ENCODE measurements at places on chromosomes 2 and 18.

DNA sequence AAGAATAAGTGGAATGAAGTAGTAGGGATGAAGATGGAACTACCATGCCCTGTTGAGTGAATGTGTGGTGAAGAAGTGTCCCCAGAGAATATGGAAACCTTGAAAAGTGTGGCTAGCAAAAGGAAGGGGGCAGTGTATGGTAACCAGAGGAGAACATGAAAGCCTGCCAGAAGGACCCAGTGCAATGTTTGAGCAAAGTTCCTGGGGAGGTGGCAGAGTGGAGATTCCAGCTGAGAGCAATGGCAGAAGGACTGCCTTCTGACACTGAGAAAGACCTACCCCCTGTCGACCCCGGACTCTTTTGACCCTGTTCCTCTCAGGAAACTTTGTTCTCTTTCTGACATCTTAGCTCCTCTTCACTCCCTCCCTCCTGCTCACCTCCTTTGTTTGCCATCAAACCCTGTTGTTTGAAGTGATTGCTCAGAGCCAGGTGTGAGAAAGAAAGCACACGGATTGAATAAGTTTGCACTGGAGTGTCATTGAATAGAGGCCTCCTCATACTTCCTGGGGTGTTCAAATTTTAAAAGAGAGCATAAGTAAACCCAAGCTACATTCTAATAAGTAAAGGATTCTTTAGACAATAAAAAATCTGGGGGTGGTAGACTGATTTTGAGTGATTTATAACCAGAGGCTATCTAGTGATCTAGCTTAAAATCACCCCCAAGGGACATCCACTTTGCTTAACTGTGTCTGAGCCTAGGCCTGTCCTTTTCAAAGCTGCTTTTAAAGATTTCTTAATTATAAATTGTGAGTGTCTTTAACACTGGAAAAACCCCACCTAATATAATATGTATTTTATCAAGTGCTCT is 57.1 kb downstream of the TRIB2 start:
- DNase-seq, result no peak

DNA sequence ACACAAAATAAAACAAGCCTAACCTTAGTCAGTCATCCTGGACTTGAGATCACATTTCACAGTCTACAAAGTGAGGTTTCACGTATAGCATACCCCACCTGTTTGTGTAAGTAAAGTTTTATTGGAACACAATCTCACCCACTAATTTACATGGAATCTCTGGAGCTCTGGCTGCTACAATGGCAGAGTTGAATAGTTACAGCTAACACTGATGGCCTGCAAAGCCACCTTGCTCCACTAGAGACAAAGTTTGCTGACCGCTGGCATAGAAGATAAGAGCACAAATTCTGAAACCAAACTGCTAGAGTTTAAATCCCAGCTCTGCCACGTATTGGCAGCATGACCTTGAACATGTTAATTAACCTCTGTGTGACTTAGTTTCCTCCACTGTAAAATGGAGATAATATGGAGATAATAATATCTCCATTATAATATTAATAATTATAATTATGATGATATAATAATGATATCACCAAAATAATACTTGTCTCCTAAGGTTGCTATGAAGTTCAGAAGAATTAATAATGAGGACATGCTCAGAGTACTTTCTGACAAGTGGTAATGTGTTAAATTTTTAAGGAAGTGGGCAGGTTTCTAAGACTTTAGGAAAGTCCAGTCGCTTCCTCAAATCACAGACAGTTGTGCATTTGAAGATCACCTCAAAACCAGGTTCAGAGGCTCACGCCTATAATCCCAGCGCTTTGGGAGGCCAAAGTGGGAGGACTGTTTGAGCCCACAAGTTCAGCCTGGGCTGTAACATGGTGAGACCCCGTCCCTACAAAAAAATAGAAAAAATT is 204.6 kb downstream of the SH3RF3 start:
- DNase-seq, result no peak

- no peak for DNase-seq
Measured at GRCh38 chr2:124264551-124265091, 239.5 kb downstream of the CNTNAP5 start.

DNA sequence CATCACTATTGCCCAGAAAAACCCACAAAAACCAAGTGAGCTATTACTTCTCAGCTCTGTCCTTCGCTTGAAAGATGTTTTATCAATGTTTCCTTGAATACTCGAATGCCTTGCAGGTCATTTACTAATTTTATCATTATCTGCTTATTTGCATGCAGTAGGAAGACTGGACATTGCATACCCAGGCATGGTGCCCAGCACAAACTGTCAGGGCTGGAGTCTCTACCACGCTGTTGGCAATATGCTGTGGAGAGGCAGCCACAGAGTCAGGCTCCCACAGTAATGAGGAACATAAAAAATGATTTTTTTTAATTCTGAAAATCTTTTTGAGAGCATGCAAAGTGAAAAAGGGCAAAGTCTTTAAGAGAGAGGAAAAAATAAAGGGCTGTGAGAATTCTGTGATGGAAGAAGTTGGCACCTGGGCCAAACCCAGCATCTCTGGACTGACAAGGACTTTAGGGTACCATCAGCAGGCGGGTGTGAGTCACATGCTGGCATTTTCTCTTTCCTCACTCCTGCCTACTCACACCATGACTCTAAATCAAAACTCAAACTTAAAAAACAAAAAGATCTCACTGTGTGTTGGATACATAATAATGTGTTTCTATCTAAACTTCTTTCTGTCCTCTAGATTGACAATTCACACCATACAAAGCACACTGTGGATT is 709.8 kb upstream of the FANCL start:
- no peak for DNase-seq

DNA sequence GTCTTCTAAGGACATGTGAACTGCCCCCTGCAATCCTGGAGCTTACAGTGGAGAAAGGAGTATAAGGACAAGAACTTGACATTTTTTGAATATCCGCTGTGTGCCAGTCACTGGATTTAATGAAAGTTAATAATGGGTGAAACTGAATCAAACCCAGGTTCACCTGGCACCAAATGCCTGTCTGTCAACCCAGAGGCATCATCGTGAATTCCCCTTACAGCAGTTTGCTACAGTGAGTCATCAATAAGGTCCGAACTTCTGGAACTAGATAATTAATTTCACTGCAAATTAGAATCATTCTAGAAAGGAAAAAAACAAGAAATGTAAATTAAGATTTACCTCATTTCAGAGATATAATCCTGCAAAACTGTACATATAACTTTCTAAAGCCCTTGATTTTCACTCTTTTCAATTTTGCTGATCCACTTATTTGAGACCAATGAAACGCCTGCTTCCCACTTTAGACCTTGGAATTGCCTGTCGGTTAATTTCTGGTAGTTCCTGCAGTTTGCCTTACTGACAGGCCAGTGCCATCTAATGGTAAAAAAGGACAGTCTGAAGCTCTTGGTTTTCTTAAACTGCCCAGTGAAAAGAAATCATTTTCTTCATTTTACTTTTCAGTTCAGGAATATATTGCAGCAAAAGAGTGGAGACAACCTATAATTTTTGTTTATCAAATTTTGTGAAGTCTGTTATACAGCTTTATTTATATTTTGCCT is 8.2 kb downstream of the DSG2 start:
- no peak for DNase-seq

DNA sequence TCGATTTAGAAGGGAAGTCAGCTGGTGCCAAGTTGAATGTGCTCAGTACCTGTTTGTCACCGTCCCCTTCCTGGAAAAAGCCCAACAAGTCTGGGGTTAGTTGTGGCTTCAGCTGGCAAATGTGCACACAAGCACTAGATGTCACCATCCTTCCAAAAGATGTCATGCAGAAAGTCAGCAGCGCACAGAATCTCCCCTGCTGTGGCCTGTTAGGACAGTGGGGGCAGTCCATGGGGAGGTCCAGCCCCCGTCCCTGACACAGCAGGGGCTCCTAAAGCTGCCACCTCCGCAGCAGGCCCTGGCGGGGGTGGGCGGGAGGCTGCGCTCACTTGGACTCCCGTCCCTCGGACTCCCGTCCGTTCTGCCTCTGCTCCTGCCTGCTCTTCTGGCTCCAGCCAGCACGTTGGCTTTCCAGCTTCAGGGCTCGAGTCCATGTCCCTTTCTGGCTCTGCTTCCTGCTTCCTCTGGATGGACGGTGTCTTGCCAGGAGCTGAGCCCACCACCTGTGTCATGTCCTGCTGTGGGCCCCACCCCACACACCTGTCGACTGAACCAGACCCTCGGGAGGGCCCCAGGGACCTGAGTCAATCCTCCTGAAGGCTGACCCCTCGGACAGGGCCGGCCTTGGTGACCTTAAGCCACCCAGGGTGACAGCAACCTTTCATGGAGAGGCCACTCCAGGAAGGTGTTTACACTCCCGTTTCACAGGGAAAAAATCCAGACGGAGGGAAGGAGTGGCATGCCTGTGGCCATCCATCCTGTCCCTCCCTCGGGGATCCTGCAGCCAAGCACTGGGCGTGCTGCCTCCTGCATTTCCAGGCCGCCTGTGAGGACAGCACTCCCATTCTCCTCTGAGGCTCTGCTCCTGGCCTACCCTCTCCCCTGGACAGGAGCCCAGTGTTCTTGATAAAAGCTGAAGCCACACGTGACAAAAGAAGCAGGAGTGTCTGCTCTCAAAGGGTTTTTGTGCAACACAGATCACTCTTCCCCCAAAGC is 8.5 kb downstream of the RAB17 start:
- no peak for DNase-seq

DNA sequence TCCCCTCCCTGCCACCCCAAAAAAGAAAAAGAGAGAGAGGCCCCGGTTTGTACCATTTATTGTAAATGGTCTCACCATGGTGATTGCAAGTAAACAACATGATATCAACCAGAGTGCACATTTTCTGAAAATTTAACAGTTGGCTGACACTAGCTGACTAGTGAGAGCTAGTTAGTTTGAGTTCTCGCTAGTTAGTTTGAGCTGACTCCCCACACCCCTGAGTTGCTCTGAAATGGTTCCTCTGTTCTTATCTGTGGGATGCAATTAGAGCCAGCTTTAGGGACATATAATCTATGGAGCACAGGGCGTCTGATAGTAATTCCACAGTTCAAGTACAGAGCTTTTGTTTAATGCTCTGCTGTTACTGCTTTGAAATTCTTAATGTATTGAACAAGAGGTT is 13.1 kb downstream of the CASP10 start:
- no peak for DNase-seq

DNA sequence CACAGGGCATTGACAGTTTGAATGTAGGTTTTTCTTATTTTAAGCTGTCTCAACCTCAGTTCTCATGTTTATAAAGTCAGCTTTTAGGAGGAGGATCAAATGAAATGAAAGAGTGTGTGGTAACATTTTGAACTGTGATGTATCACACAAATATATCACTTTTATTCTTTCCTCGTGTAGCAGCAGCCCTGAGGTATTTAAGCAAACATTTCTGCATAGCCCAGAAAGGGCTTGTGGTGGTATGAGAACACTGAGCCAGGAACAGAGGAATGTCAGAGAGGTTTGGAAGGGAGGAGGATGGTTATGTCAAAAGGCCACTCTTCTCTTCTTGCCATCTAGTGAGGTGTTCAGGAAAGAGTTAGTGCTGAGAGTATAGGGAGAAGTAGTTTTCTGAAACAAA is 150.2 kb downstream of the PARD3B start:
- DNase-seq, result no peak

- DNase-seq, result peak; percentile 38
Measured at GRCh38 chr18:13725566-13726231, 659 bp downstream of the FAM210A start.

DNA sequence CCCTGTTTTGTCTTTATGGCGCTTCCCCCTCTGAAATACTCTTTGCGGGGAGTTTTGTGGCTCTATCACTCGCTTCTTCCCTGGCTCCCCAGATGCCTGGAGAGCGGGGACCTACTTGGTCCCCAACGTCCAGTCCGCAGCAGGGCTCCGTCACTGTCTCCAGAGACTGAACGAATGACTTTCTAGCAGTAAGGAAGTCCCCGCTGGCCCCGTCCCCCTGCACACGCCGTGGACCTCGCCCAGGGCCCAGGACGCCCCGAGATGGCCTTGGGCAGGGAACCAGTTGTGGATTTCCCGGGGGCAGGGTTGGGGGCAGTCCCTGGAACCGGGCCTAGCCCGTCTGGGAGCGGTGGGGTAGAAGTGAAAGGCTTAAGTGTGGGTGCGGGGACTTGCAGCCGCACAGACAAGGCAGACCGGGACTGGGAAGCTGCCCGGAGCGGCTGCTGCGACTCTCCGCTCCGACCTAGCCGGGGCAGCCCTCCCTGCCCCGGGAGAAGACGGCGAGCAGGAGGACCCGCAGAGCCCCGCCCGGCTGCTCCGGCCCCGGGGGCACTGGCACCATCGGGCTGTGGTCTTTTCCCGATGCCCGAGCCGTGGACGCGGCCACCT is 821 bp upstream of the EPHA4 start:
- peak; percentile 23 for DNase-seq

DNA sequence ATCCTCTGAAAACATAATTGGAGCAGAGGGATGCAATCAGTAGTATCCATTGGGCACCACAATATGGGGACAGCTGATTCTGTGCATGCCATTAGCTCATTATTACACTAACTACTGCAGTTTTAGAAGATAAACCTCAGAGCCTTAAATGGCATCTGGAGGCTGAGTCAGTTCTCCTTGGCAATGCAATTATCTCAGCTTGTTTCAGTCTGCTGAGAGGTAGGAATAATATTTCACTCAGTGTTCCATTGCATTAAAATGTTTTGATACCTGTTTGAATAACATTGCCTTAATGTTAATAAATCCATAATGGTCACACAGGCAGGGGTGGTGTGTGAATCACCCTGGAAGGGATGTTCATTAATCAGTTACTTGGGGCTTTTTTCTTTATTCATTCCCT is 309.6 kb downstream of the LRRTM1 start:
- no peak for DNase-seq

DNA sequence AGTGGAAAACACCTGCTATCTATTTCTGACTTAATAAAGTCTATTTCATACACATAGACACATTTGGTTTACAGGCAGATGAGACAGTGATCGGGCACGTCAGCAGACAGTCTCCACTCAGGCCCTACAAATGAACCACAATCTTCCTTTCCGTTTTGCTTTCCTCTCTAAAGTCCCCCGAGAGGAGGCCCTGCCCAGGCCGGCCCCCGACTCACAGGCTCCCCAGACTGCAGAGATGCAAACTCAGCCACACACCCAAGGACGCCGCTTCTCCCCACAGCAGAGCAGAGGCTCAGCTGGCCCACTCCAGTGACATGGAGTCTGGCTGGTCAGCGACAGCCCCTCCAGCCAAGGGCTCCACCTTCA is 9.3 kb upstream of the MTERF4 start:
- DNase-seq, result no peak

DNA sequence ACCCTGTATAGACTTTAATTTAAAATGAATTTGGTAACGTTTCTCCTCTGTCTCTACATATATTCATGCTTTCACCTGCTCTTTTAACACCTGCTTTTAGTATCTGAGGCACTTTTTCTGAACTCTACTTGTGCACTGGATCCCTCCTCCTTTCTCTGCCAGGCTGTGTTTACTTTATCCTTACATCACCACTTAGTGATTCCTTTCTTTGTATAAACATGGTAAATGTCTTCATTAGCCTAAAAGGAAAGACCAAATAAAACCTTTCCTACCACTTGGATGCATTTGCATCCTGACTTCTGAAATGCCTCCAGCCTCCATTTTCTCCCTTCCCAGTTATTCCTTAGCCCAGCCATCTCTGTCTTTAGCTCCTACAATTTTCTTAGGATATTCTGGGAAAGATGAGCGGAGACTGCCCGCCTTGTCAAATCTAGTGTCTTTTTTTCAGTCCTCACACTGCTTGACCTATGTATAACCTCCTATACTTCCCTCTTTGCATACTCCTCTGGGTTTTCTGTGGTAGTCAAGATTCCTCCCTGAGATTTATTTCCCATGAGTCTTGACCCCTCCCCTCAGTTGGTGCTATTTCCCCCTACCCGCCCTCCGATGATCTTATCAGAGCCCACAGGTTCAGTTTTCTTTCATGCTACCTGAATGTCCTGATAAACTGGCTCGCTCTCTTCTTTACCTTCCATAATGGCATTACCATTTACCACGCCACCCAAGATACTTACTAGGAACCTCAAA is 44.8 kb downstream of the REL start:
- DNase-seq, result no peak

- no peak for DNase-seq
Measured at GRCh38 chr18:52903857-52904256, 563.9 kb downstream of the DCC start.
